GM12878 (cell line): ENCODE measurements at places on chromosomes 6 and 20. TPM values are rescaled to one million over a fixed set of nuclear protein-coding genes. Genes with fewer than 3 reads are reported as not detected.

- H3K36me3 ChIP-seq, result no peaks in the 10 kb centered on the region
- no peaks in the 10 kb centered on the region for H3K4me1 ChIP-seq
- DNase-seq, result no peak
- no peak overlapping the region for H3K4me3 ChIP-seq
Observed at GRCh38 chr20:36435592-36436541, 105.5 kb upstream of the MYL9 start.

DNA sequence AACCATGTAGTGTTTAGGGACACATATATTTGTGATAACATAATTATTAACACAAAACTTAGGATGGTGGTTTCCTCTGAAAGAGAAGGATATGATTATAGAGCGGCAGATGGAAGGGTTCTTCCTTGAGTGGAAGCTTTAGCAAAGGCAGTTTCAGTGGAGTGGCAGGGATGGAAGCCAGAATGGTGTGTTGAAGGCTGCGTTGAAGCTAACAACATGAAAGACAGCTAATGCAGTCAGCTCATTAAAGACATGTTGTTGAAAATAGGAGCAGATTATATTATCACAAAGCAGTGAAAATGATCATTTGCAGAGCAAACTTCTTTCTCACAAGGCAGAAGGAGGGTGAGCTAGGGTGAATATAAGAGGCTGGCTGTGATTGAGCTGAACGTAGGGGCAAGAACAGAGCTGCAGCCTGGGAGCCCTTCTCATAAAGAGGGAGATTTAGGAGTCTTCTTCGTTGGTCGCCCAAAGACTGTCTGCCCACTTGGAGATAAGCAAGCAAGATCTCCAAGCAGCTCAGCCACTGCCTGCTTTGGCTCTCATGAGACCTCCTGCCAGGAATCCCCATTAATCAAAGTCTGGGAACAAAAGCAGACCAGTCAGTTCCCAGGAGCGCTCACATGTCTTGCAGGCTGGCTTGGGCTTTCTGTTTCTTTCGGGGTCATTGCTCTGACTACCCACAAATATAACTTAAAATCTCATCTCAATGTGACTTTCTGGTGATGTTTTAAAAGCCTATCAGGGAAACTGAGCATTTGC, 2.6 kb upstream of the ANKRD6 start:
- no peak for DNase-seq
- no peaks in the 10 kb centered on the region for H3K36me3 ChIP-seq
- no peak overlapping the region for H3K27ac ChIP-seq
- H3K4me3 ChIP-seq, result no peak overlapping the region

GRCh38 chr6:11514672-11515071, 22.9 kb upstream of the TMEM170B start:
- H3K4me1 ChIP-seq, result peaks cover 40% of the 10 kb centered on the region
- H3K27ac ChIP-seq, result peak overlapping the region; percentile 97
- H3K36me3 ChIP-seq, result no peaks in the 10 kb centered on the region
- no peak overlapping the region for H3K4me3 ChIP-seq
- DNase-seq, result peak; percentile 87

MYH7B gene
- polyA plus RNA-seq, result 0.19 and 0.25 TPM in 2 replicates

TRAM2 gene
- 13.8 and 13.9 TPM in 2 replicates for polyA plus RNA-seq
